ENCODE measurements at places on chromosomes 3 and 15.
A peak's percentile ranks its signal among the peaks of the same experiment; 100 is the strongest.

- DNase-seq, result no peak
Observed at GRCh38 chr3:141499965-141500364, 13.1 kb downstream of the RASA2 start.

GRCh38 chr3:99659032-99659431 is 20.6 kb downstream of the COL8A1 start:
- DNase-seq, result no peak

- DNase-seq, result peak; percentile 20
Observed at GRCh38 chr3:183253528-183254486, 754 bp downstream of the B3GNT5 start.

DNA sequence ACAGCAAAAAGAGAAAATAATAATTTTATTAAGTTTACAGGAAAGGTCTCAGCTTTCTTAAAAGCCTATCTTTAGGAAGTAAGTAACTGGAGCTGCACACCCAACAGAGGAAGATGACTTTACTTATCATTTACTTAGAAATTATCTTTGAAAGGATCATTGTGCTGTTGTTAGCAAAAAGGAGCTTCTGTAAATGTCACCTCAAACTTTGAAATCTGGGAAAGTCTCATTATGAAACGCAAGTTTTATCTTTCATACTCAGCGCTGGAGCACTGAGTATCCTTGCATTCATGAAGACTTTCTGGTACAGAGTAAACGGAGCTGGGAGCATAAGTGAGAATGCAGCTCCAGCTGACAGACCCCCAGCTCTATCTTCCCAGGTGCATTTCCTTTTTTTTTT is 491.2 kb upstream of the TPRG1 start:
- DNase-seq, result no peak

DNA sequence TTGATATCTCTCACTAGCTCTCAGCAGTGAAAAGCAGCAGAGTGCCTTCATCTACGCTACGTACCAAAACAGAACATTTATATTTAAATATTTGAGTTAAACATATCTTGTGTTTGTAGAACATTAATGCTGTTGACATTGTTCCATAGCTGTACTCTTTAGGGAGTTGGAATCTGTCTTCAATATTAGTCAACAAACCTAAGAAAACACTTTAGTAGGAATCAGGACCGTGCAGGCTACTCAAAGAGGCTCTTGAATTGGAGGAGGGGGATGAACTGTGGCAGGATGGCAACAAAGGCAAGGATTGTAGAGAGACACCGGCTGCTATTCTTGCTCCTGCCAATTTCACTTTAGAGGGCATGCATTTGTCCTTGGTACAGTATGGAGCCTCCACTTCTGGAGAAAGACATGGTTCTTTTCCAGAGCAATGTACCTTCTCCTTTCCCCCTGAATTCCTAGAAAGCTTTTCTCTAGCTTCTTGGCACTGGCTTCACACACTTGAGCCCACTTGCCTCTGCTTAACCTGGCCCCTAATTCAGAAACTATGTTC is 265.9 kb downstream of the CD47 start:
- DNase-seq, result no peak

- DNase-seq, result no peak
Observed at GRCh38 chr15:90037961-90038631, 37.0 kb downstream of the ZNF710 start.

DNA sequence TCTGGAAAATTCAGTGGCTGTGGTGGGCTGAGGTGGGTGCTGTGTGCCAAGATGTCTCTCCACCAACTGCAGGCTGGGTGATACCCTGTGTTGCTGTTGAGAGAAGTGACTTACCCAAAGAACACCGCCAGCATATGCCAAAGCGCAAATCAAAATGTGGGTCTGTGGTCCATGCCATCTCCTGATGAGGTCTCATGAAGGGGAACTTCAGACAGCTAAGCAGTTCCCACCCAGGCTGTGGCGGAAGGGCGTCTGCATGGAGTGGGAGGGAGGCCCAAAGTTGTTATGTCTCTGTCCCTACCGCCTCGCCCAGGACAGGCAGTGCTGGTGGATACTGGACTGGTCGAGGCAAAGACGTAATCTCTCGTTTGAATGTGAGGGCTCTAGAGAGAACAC is 70.9 kb upstream of the PLXNA1 start:
- no peak for DNase-seq

- DNase-seq, result no peak
Observed at GRCh38 chr3:38151667-38152265, 13.3 kb downstream of the MYD88 start.

DNA sequence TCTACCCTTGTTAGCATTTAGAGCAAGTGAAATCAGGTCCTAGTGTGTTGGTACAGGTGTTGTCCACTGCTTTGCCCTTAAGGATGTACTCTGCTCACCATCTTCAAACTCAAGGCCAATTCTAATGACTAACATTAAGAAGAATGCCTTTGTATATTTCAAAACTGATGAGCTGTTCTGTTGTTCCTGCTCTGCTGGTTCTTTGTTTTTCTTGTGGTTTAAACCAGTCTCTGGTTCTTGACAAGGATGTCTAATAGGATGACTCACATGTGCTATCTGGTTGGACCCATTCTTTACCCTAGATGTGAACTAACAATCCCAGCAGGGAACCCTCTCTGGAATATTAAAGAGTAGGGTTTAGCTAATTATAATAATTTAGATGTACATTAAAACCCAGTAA is 17.3 kb downstream of the ABHD5 start:
- no peak for DNase-seq

DNA sequence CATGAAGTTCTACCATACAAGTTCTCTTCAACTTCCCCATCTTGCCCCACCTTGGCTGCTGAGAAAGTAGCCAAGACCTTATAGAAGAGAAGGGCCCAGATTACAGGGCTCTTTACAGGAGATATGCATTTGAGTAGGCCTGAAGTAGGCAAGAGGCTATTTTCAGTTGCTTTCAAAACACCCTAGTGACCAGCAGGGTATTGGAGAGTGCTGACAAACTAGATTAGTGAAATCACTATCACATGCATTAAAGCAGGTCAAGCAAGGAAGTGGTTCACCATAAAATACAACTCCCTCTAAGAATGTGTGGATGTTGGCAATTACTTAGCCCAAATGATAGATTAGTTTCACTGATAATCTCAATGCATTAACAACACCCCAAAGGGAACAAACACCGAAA is 2.7 kb upstream of the LZTFL1 start:
- DNase-seq, result no peak

DNA sequence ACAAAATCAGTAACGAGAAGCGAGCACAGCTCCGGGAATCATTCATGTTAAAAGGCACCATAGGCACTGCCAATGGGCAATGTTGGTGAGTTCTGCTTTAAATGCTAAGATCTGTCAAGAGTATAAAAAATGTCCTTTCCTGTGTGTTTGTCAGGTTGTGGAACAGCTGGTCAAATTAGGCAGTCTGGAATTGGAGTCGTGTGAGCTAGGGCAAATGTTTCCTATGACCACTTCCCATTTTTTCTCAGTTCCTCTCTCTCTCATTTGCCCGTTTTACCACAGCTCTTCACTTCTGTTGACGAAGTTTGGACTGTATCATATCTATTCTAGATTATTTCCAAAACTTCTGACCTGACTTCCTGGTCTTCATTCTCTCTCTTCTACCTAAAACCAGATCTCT is 60.8 kb upstream of the GOLIM4 start:
- DNase-seq, result no peak

DNA sequence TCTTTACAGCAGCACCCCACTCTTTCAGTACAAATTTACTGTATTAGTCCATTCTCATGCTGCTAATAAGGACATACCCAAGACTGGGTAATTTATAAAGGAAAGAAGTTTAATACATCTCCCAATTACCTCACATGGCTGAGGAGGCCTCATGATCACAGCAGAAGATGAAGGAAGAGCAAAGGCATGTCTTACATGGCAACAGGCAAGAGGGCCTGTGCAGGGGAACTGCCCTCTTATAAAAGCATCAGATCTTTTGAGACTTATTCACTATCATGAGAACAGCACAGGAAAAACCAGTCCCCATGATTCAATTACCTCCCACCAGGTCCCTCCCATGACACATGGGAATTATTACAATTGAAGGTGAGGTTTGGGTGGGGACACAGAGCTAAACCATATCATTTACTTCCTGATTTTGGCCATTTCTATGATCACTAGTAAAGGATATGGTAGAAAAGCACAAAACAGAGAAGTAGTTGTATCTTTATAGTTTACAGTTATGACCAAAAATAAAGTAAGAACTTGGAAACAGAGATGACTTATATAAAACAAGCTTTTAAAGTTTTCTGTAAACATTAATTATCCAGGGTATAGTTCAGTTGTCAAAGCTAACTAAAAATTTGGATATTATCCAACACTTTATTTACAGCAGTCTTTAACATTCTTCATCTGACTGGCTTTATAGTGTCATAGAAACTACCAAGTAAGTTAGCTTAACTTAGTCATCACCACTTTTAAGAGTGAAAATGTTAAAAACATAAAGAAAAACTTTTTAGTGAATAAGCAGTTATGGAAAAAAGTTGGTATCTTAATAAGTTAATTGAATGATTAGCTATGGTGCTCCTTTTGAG is 40.2 kb downstream of the P2RY1 start:
- DNase-seq, result no peak

GRCh38 chr3:191381303-191381702 is 51.0 kb upstream of the UTS2B start:
- no peak for DNase-seq

DNA sequence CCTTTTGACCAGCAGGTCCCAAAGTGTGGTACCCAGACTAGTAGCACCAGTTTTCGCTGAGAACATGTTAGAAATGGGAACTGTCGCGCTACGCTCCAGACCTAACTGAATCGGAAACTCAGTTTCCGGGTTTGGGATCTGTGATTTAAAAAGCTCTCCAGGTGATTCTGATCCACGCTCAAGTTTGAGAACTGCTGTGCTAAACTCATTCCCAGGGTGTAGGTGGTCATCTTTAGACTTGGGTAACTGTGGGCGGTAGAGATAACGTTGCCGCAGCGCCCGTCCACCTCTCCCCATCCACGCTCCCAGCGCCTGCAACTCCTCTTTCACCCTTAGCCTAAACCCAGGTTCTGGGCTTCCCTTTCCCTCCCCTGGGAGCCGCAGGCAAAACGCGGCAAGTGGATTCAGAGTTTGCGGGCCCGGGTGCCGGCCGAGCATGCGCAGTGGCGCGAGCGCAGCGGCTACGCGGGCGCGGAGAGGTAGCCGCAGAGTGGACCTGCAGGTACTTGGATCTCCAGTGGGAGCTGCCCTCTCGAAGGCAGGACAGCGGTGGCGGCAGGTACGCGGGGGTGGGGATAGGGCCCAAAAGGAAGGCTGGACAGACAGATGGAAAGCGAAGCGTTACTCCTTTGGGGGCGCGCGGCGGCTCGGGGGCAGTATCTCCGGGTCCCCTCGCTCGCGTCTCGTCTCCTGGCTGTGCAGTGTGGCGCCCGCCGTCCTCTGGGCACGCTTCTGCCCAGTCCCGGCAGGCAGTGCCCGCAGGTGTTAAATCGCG is at the start of gene PLS1:
PLS1 (plus strand) TSS at position 443 of the 775 bp plus-strand sequence. CDS start 67,845 bp downstream, outside the sequence.
- peak; percentile 88 for DNase-seq

- no peak for DNase-seq
Observed at GRCh38 chr3:183514021-183514420, 41.5 kb downstream of the KLHL6 start.

- no peak for DNase-seq
Observed at GRCh38 chr3:178699810-178700209, 163.6 kb downstream of the KCNMB2 start.

GRCh38 chr15:99981839-99982658 is 248.8 kb upstream of the LYSMD4 start:
- no peak for DNase-seq

GRCh38 chr3:161289174-161289573 is 68.1 kb downstream of the NMD3 start:
- no peak for DNase-seq

- DNase-seq, result no peak
Observed at GRCh38 chr15:51416129-51416528, 74.7 kb downstream of the GLDN start.

- no peak for DNase-seq
Observed at GRCh38 chr15:99443768-99444446, 121.9 kb upstream of the MEF2A start.

GRCh38 chr15:70463453-70463834 is 299.9 kb downstream of the UACA start:
- DNase-seq, result no peak

- DNase-seq, result no peak
Observed at GRCh38 chr15:39592500-39592899, 11.6 kb downstream of the THBS1 start.

DNA sequence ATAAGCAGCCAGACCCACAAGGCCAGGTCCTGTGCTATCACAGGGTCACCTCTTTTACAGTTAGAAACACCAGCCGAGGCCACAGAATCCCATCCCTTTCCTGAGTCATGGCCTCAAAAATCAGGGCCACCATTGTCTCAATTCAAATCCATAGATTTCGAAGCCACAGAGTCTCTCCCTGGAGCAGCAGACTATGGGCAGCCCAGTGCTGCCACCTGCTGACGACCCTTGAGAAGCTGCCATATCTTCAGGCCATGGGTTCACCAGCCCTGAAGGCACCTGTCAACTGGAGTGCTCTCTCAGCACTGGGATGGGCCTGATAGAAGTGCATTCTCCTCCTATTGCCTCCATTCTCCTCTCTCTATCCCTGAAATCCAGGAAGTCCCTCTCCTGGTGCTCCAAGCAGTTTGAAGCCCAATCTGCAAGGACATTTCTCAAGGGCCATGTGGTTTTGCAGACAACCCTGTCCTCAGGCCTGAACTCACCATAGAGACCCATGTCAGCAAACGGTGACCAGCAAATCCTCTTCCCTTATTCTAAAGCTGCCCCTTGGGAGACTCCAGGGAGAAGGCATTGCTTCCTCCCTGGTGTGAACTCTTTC is 39.6 kb downstream of the TGM4 start:
- DNase-seq, result peak; percentile 24

- DNase-seq, result no peak
Observed at GRCh38 chr15:29056839-29057450, 171.2 kb downstream of the APBA2 start.

DNA sequence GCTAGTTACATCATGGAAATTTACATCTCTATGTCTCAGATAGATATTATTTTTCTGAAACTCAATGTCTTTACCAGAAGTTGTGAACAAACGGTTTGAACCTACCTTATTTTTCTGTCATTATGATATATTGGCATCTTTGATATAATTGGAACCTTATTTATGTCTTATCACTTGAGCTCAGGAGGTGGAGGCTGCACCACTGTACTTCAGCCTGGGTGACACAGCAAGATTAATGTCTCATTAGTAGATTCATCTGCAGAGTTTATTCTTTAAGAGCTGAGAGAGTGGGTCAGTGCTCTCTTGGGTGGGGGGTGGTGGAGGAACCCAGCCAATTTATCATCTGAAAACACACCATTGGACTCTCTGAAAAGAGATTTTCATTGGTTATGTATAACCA is 21.4 kb downstream of the SCG3 start:
- DNase-seq, result no peak

Measured in stimulated activated CD4-positive, alpha-beta T cell treated with anti-CD3 and anti-CD28 coated beads, Interleukin-15, amount 100 ng/mL, for 1 hour (primary cell).